CD8-positive, alpha-beta memory T cell (primary cell): ENCODE measurements at places on chromosomes 2 and 18. TPM values are rescaled to one million over a fixed set of nuclear protein-coding genes. Genes with fewer than 3 reads are reported as not detected.

Gene BCL2
- total RNA-seq, result 60.5 TPM

DNA sequence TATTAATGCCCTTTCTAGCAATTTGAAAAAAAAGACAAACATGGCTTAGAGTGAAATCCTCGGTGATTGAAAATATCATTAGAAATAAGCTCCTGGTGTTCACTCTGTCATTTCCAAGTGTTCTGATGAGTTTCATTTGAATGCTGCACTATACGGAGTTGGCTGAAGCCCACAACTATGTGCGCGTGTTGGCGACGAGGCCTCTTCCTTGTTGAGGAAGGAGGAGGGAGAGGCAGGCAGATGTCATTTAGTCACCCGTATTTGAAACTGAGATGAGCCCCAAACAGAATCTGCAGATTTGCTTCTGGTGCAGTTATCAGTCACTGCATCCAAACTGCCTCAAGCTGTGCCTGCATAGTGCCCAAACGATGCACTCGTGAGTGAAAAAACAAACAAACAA, 23.5 kb upstream of the SKOR2 start:
- H3K27me3 ChIP-seq, result no peaks in the 10 kb centered on the region
- no peak overlapping the region for H3K27ac ChIP-seq
- DNase-seq, result no peak
- H3K4me1 ChIP-seq, result no peaks in the 10 kb centered on the region

DNA sequence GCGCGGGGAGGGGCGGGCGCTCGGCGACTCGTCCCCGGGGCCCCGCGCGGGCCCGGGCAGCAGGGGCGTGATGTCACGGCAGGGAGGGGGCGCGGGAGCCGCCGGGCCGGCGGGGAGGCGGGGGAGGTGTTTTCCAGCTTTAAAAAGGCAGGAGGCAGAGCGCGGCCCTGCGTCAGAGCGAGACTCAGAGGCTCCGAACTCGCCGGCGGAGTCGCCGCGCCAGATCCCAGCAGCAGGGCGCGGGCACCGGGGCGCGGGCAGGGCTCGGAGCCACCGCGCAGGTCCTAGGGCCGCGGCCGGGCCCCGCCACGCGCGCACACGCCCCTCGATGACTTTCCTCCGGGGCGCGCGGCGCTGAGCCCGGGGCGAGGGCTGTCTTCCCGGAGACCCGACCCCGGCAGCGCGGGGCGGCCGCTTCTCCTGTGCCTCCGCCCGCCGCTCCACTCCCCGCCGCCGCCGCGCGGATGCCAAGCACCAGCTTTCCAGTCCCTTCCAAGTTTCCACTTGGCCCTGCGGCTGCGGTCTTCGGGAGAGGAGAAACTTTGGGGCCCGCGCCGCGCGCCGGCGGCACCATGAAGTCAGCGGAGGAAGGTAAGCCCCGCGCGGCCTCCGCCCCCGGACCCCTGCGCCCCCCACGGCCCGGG, at the start of gene NFATC1:
TSS of gene NFATC1 (plus strand) at position 170 of the 644 bp plus-strand sequence. CDS start at position 465, 295 bp downstream.
- H3K36me3 ChIP-seq, result no peaks in the 10 kb centered on the region
- DNase-seq, result peak; percentile 58
- peaks cover 20% of the 10 kb centered on the region for H3K4me1 ChIP-seq
- peak within 1 kb of the TSS; percentile 47 for H3K4me3 ChIP-seq

GRCh38 chr18:23998820-23999219, 15.7 kb upstream of the TTC39C start:
- H3K27me3 ChIP-seq, result no peaks in the 10 kb centered on the region
- H3K4me3 ChIP-seq, result no peak overlapping the region
- no peak overlapping the region for H3K27ac ChIP-seq
- DNase-seq, result no peak

GRCh38 chr18:75107931-75108276, 101.0 kb downstream of the PTGR3 start:
- H3K27me3 ChIP-seq, result no peaks in the 10 kb centered on the region
- H3K36me3 ChIP-seq, result no peaks in the 10 kb centered on the region
- DNase-seq, result no peak
- H3K4me1 ChIP-seq, result no peaks in the 10 kb centered on the region

Gene TMEM247
- not detected for total RNA-seq

Gene NGEF
- 0.38 TPM for total RNA-seq

- no peak overlapping the region for H3K27ac ChIP-seq
- H3K4me1 ChIP-seq, result no peaks in the 10 kb centered on the region
- H3K36me3 ChIP-seq, result no peaks in the 10 kb centered on the region
- H3K27me3 ChIP-seq, result no peaks in the 10 kb centered on the region
Measured at GRCh38 chr18:37299471-37300304, 265.9 kb downstream of the CELF4 start.

DNA sequence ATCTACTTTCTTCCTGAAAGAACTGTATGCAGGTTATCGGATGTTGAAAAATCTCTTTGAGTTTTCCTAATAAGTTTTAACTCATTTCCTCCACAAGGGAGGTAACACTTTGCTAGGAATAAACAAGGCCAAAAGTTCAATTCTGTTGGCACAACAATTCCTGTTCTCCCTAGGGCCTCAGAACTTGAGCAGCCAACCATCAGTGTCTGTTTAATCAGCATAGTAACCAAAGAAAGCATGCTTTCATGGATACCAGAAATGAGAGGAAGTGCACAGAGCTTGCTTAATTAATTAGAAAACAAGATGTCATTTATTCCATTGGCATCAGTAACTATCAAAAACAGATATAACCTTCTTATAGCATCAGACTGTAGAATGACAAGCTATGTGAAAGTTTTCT, 503.2 kb upstream of the CNTNAP5 start:
- no peaks in the 10 kb centered on the region for H3K36me3 ChIP-seq
- no peak overlapping the region for H3K4me3 ChIP-seq
- H3K4me1 ChIP-seq, result no peaks in the 10 kb centered on the region

GRCh38 chr2:121409388-121409787, 121.3 kb upstream of the RNU4ATAC start:
- DNase-seq, result no peak
- peaks cover 32% of the 10 kb centered on the region for H3K36me3 ChIP-seq
- no peaks in the 10 kb centered on the region for H3K4me1 ChIP-seq
- H3K4me3 ChIP-seq, result no peak overlapping the region

- no peaks in the 10 kb centered on the region for H3K27me3 ChIP-seq
- no peak for DNase-seq
- no peaks in the 10 kb centered on the region for H3K36me3 ChIP-seq
- peak overlapping the region; percentile 82 for H3K4me3 ChIP-seq
- H3K27ac ChIP-seq, result peak overlapping the region; percentile 74
Measured at GRCh38 chr2:20350041-20350712, 467 bp downstream of the PUM2 start.

DNA sequence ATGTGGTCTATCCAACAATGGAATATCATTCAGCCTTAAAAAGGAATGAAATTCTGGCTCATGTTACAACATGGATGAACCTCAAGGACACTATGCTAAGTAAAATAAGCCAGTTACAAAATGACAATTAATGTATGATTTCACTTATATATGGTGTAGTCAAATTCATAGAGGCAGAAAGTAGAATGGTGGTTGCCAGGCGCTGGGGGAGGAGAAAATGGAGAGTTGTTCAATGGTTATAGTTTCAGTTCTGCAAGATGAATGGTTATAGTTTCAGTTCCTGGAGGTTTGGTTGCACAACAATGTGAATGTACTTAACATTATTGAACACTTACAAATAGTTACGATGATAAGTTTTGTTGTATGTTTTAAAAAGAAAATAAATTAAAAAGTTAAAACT, 79.2 kb upstream of the IL1R2 start:
- no peak overlapping the region for H3K4me3 ChIP-seq
- no peaks in the 10 kb centered on the region for H3K4me1 ChIP-seq
- H3K36me3 ChIP-seq, result no peaks in the 10 kb centered on the region
- no peak for DNase-seq
- no peak overlapping the region for H3K27ac ChIP-seq

Gene LIMS4
- total RNA-seq, result 0.79 TPM

DNA sequence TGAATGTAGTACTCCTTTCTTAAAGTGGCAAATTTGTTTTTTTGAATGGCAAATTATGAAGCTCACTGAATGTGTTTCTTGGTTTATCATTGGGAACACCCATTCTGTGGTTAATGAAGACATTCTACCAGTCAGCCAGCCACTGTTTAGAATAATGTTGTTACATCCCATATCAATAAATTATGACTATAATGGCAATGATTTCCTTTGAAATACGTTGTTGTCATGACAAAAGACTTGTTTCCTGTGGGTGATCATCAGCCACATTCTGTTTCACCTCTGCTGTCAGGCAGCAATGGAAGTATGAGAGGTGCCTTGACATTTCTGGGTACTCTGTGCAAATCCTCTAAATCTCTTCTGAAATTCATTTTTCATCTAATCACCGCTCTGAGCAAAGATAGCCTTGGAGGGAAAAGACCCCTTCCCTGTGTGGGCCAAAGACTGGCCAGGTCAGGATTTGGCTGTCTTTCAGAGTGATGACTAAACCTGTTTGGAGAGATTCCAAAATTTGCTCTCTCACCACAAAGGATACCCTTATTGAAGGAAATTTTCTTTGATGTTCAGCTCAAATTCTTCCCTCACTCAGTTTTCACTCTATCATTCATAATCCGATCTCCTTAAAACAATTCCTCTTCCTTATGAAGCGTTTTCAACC, 869.2 kb downstream of the BCL11A start:
- H3K36me3 ChIP-seq, result no peaks in the 10 kb centered on the region
- no peaks in the 10 kb centered on the region for H3K27me3 ChIP-seq
- H3K4me3 ChIP-seq, result no peak overlapping the region
- no peak overlapping the region for H3K27ac ChIP-seq
- no peaks in the 10 kb centered on the region for H3K4me1 ChIP-seq

- no peak for DNase-seq
- no peaks in the 10 kb centered on the region for H3K27me3 ChIP-seq
- no peak overlapping the region for H3K4me3 ChIP-seq
- H3K4me1 ChIP-seq, result peaks cover 45% of the 10 kb centered on the region
- no peak overlapping the region for H3K27ac ChIP-seq
Measured at GRCh38 chr2:134142903-134143302, 111.0 kb upstream of the MGAT5 start.

Gene B3GNT7
- 0.13 TPM for total RNA-seq

Gene ZNF804A
- not detected for total RNA-seq

DNA sequence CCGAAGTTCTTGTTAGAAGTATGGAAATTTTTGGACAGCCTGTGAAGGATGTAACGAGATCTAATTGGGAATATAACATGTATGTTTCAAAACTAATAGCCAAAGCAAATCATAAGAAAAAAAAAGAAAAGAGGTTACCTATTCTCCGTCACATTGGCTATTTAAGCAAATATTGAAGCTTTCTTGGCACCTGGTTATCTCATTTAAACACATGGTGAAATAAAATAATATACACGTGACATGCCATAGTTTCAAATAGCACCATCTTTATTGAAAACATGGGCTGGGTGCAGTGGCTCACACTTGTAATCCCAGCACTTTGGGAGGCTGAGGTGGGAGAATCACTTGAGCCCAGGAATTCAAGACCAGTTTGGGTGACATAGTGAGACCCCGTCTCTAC, 56.7 kb downstream of the ZEB2 start:
- no peak overlapping the region for H3K4me3 ChIP-seq
- H3K27ac ChIP-seq, result no peak overlapping the region
- peaks cover 25% of the 10 kb centered on the region for H3K4me1 ChIP-seq

DNA sequence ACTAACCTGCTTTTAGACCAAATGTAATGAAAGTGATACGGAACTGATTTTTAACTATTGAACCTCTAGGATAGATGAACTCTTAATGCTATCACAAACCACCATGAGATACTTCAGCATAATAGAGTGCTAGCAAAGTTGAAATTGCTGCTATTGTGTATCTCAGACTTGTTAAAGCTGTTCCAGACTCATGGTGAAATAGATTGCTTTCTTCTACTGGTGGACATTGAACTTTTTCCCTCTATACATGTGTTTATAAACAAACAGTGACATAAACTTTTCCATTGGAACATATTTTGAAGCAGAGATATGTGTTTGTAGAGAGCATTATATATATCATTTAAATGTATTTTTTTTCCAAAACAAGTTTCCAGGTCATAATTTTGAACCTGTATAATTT, 157.3 kb downstream of the CAMKMT start:
- H3K4me1 ChIP-seq, result no peaks in the 10 kb centered on the region
- no peaks in the 10 kb centered on the region for H3K36me3 ChIP-seq
- no peak for DNase-seq
- no peak overlapping the region for H3K27ac ChIP-seq
- H3K27me3 ChIP-seq, result no peaks in the 10 kb centered on the region

DNA sequence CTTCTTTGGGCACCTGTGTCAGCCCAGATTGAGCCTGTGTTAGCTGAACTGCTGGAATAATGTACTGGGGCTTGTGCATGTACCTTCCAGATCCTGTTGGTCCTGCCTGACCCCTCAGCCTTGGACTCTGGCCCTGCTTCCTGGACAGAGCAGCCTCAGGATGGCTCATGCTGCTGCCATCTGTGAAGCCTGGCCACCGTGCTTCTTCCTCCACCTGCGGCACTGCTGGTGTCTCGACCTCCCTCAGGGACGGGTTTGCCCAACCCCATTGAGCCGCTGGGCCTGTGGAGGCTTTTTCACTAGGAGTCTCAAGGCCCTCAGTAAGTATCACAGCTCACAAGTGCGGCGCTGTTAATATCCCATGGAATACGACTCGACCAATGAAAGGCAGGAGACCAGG, 342.7 kb downstream of the TGIF1 start:
- H3K27me3 ChIP-seq, result no peaks in the 10 kb centered on the region
- no peaks in the 10 kb centered on the region for H3K36me3 ChIP-seq
- no peak overlapping the region for H3K4me3 ChIP-seq
- no peak for DNase-seq

Gene SH3RF3
- total RNA-seq, result 0.27 TPM

Gene ADGRF3
- total RNA-seq, result 4.0 TPM

Gene PLCD4
- 0.16 TPM for total RNA-seq

- H3K27me3 ChIP-seq, result no peaks in the 10 kb centered on the region
- H3K27ac ChIP-seq, result no peak overlapping the region
- no peaks in the 10 kb centered on the region for H3K4me1 ChIP-seq
- H3K4me3 ChIP-seq, result no peak overlapping the region
- no peak for DNase-seq
Measured at GRCh38 chr18:67977067-67977616, 460.6 kb upstream of the DSEL start.

Gene PTCD3
- 155 TPM for total RNA-seq

Gene D2HGDH
- 23.4 TPM for total RNA-seq

DNA sequence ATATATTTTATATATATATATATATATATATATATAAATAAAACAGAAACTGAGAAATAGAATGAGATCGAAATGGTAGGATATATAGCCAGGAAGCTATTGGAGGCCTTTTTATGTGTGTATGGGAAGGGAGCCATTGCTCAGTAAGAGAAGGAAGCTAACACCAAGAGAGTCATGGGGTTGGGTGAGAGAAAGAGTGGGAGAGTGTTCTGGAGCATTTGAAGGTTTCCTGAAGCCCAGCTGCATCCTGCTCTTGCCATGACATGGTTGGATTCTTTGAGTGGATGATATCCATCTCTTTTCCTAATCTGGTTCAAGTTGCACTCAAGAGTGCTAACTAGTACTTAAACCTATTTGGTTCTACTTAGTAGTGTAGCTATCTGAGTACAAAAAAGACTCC, 282.3 kb downstream of the DYSF start:
- H3K4me3 ChIP-seq, result no peak overlapping the region
- no peaks in the 10 kb centered on the region for H3K36me3 ChIP-seq
- no peak overlapping the region for H3K27ac ChIP-seq
- no peaks in the 10 kb centered on the region for H3K27me3 ChIP-seq
- H3K4me1 ChIP-seq, result no peaks in the 10 kb centered on the region
- DNase-seq, result no peak

GRCh38 chr2:24642351-24642750, 150.8 kb downstream of the PTRHD1 start:
- H3K4me3 ChIP-seq, result no peak overlapping the region
- no peaks in the 10 kb centered on the region for H3K4me1 ChIP-seq
- no peaks in the 10 kb centered on the region for H3K36me3 ChIP-seq
